Daoy (cell line): ENCODE measurements at places on chromosomes 3 and 15. TPM values are rescaled to one million over a fixed set of nuclear protein-coding genes. Genes with fewer than 3 reads are reported as not detected.

- no peak for DNase-seq
These were observed 108.4 kb upstream of the DPH6 start for GRCh38 chr15:35654332-35654731.

DNA sequence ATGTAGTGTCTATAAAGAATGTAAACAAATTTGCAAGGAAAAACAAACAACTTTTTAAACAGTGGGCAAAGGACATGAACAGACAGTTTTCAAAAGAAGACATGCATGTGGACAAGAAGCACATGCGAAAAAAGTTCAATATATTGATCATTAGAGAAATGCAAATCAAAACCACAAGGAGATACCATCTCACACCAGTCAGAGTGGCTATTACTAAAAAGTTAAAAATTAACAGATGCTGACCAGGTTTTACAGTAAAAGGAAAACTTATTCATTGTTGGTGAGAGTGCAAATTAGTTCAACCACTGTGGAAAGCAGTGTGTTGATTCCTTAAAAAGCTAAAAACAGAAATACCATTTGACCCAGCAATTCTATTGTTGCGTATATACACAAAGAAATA is 47.1 kb upstream of the LSAMP start:
- DNase-seq: no peak

- DNase-seq: no peak
These were observed 9.4 kb upstream of the CHAC1 start for GRCh38 chr15:40943764-40944365.

- DNase-seq: no peak
These were observed 508 bp upstream of the ECT2 start for GRCh38 chr3:172750069-172750367.

- DNase-seq: no peak
These were observed 30.5 kb upstream of the RIOX2 start for GRCh38 chr3:98002717-98003116.

DNA sequence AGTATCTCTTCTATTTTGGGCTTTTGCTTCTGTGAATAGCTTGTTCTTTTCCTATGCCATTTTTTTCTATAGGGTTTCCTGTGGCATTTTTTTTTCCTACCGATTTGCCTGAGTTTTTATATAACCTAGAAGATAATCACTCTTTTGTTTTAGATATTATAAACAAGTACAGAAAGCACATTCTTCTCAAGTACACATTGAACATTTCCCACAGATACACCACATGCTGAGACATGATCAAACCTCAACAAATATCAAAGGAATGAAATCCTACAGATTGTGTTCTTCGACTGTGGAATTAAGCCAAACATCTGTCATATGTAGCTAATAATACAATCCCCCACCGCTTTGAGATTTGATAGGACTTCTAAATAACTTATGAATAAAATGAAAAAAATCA is 9.1 kb upstream of the FEM1B start:
- DNase-seq: no peak

GRCh38 chr3:172203522-172204258 is 164.3 kb downstream of the FNDC3B start:
- DNase-seq: no peak

GRCh38 chr15:43251185-43251870 is 15.4 kb downstream of the TGM5 start:
- no peak for DNase-seq

- no peak for DNase-seq
These were observed 24.0 kb downstream of the PLXNA1 start for GRCh38 chr3:127006781-127007436.

- DNase-seq: no peak
These were observed 54.8 kb upstream of the ACTC1 start for GRCh38 chr15:34850121-34850520.

DNA sequence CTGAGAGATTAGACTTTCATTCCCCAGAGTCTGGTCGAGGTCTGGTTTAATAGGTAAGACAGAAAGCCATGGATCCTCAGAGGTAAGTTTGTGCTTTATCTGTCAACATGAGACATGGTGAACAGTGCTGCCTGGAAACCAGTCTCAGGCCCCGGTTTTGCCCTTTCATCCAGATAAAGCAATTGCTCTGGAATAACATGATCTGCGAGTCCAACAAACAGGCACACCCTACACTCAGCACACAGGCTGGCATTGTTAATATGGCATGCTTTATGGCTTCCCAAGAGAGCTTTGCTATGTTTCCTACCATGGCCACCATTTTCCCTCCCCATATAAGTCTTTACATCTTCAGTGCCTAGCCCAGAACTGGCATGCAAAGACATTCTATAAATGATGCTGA is 30.1 kb upstream of the MNS1 start:
- DNase-seq: no peak

DNA sequence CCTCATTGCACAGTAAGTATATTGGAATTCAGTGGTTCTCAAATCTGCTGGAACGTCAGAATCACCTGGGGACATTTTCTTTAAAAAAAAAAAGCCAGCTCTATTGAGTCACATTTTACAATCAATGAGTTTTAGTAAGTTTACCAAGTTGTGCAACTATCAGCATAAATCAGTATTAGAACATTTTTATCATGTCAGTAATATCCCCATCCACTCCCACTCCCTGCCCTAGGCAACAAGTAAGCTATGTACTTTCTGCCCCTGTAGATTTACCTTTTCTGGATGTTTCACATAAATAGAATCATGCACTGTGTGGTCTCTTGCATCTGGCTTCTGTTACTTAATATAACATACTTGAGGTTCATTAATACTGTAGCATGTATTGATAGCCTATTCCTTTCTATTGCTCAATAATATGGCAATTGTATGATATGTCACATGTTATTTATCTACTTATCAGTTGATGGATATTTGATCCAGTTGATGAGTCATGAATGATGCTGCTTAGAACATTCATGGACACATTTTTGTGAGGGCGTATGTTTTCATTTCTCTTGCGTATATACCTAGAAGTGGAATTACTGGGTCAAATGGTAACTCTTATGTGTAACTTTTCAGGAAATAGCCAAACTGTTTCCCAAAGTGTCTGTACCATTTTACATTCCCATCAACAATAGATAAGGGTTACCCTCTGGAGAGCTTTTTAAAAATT is 180.5 kb downstream of the THSD4 start:
- DNase-seq: peak; percentile 78

Gene TMEM207
- not detected in 2 replicates for total RNA-seq

Gene CMTM8
- 1.1 and 3.7 TPM in 2 replicates for total RNA-seq

Gene NANOGP8
- total RNA-seq: not detected in 2 replicates

Gene ZDHHC19
- total RNA-seq: not detected in 2 replicates

Gene PPP2R3A
- total RNA-seq: 6.5 and 10.2 TPM in 2 replicates

Gene HACD2
- total RNA-seq: 23.1 and 26.7 TPM in 2 replicates
